Fibroblast of upper back skin (primary cell): ENCODE measurements at places on chromosomes 1 and 21.
A peak's percentile ranks its signal among the peaks of the same experiment; 100 is the strongest.

DNA sequence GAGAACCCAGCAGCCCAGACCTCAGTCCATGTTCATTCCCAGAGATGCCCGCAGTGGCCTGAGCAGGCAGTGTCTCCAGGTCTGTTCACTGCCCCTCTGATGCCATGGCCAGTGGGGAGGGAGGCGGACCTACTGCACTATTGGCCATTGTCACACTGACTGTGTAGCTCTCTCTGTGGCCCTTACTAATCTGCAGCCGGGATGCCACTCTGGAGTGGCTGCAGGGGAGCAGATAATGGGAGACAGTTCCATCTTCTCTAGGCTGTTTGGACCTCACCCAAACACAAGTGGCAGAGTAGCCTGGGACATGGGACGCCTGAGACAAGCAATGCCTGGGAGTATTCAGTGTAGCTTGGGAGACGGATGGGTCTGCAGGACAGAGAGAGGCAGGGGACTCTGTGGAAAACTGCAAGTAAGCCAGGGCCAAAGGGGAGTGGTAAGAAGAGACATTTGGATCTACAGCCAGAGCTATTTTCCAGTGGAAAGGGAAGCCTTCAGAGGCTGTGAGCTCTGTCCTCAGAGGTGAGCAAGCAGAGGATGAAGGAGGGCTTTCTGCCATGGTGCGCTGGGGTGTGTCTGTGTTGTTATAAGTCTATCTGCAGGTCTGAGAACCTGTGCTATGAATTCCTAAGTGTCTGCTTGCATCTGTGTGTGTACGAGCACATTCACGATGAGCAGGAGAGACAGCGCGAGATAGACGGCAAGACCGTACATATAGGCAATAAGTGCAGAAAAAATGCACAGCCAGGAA, 26.7 kb downstream of the DMBX1 start:
- no peak for DNase-seq

DNA sequence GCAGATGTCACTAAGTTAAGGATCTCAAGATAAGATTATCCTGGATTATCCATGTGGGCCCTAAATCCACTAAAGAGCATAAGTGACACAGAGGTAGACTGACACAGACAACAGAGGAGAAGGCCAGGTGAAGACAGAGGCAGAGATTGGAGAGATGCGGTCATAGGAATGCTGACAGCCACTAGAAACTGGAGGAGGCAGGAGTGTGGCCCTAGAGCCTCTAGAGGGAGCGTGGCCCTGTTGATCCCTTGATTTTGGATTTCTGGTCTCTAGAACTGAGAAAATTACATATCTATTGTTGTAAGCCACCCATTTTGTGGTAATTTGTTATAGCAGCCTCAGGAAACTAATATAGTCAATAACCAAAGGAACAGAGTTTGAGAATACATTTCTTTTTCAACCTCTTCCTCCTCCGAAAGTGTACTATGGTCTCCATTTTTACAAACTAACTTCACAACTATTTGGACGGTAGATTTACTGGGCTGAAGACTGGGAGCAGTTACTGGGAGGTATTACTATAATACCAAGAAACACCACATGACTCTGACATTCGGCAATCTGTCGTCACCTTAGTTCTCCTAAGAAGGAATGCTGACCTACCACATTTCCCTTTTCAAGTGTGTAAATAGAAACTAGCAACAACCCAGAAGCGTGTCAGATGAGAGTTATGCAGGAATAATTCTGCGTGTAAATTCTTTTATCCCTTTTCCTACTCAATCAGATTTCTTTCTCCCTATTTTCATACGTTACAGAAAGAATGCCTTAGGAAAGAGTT, 116.0 kb upstream of the ZNHIT6 start:
- peak; percentile 23 for DNase-seq

DNA sequence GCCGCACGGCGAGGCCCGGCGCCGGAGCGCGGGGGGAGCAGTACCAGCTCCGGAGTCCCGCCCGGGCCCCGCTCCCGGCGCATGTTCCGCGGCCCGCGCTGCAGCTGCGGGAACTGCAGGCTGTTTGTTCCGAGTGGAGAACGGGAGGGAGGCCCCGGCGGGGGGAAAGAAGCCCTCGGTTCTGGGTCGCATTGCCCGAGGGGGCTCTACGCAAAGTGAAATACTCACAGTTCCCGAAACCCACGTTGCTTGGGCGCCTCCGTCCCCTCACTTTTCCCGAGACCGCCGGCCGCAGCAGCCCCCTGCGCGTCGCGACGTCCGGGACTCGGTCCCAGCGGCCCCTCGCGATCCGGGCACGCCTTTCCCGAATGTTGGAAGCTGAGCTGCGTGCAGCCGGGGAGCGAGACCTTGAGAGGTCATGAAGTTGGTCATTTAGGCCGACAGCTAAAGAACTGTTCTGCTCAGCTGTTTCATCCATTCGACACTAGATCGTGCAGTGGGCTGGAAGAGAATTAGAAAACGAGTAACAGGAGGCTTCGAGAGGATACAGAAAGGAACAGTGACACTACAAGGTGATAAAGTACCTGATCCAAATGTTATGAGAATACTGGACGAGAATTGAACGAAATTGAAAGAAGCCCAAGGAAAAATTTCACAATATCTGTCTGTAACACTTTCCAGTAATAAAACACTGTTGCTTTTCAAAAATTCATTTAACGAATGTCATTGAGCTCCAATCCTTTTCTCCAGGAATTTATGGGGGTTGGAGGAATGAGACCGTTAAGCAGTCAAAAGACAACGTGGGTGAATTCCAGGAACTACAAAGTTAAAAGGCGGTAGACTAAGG, 657 bp upstream of the LIN9 start:
- DNase-seq, result no peak

GRCh38 chr21:40176724-40177123, 309.5 kb downstream of the PCP4 start:
- no peak for DNase-seq

DNA sequence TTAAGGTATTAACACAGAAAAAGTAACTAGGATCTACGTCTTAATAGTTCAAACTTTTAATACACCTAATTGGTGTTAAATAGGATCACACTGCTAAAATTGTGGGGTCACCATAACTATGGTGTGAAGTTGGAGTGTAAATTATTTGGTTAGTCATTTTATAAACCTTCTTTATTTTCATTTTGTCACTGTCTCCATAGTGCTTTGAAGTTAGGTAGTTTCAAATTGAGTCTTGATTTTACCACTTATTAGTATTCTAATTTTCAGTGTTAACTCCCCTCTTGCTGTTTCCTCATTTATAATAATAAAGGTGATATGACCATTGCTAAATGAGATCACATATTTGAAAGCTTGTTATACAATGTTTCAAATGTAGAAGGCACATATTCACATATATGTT, 738.1 kb upstream of the CHRM3 start:
- DNase-seq, result no peak

DNA sequence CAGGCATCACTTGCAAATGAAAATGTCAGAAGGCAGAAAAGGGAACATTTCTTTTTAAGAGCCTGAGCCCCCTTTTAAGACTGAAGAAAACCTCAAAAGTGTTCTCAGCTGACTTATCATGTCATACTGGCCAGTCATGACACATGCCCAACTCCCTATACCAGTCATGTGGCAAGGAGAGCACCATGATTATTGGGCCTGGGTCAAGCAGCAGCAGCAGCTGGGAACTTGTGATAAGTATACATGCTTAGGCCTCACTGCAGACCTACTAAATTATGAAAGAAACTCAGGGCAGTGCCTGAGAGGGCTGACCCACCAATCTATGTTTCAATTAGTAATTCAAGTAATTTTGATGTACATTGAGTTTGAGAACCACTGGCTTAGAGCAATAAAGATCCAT, 8.6 kb downstream of the RO60 start:
- DNase-seq, result no peak
